ENCODE measurements at places on chromosomes 3 and 15.

GRCh38 chr15:89136818-89137772 lies 48.8 kb downstream of the ABHD2 start:
- no peaks in the 10 kb centered on the region for H3K4me1 ChIP-seq
- no peak for DNase-seq
- no peak overlapping the region for H3K4me3 ChIP-seq
- peaks cover 3% of the 10 kb centered on the region for H3K36me3 ChIP-seq
- no peak overlapping the region for H3K27ac ChIP-seq
- no peaks in the 10 kb centered on the region for H3K27me3 ChIP-seq

- no peaks in the 10 kb centered on the region for H3K36me3 ChIP-seq
- no peak for DNase-seq
- peaks cover 3% of the 10 kb centered on the region for H3K27me3 ChIP-seq
- no peak overlapping the region for H3K4me3 ChIP-seq
- no peaks in the 10 kb centered on the region for H3K4me1 ChIP-seq
- H3K27ac ChIP-seq = no peak overlapping the region
These were observed 51.7 kb downstream of the SCN11A start for GRCh38 chr3:39000008-39000450.

DNA sequence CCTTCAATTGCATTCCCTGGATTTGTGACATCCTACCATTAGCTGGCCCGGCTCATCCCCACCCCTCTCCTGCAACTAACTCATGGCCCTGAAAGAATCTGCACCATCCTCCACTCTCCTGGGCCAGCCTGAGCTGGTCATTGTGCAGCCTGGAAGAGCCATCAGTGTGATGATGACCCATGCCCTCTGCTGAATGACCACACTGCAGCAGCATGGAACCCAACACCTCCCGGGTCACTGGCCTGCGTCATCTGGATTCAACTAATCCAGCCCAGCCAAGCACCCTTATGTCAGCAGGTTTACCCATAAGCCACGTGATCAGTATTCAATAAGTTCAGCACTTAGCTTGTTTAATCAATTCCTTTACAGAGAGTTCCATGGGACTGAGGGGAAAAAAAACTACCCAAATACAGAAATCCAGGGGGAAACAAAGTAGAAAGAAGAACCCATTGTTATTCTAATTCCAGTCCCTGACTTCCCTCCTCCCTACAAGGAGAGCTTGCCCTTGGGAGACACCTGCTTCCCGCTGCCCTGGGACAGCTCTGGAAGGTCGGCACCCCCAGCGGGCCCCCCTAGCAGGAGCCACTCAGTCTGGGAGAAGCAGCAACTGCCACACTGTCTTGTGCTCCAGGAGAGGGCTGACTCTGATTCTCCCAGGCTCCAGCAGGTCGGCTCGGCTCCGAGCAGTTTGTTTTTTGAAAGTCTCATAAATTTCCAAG lies 309.1 kb upstream of the TLE3 start:
- DNase-seq = no peak
- H3K4me1 ChIP-seq = peaks cover 4% of the 10 kb centered on the region
- no peaks in the 10 kb centered on the region for H3K36me3 ChIP-seq
- H3K4me3 ChIP-seq = no peak overlapping the region
- H3K27me3 ChIP-seq = no peaks in the 10 kb centered on the region
- H3K27ac ChIP-seq = no peak overlapping the region

GRCh38 chr15:75921732-75922703 lies 18.3 kb downstream of the FBXO22 start:
- peak; percentile 35 for DNase-seq
- no peak overlapping the region for H3K27ac ChIP-seq
- no peak overlapping the region for H3K4me3 ChIP-seq
- no peaks in the 10 kb centered on the region for H3K27me3 ChIP-seq

DNA sequence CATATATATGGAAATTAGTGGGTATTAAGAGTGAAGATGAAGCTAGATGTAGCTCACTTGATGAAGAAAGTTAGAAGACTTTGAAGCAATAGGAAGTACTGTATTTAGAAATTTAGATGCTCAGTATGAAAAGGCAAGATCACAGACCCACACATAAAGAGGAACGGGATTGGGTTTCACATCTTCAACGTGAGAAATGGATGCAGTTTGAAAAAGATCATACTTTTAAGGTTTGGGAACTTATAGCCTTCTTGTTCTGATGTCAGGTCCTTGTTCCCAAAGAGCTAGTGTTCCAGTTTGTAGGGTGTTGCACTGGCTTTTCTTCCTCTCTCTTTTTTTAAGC lies 16.7 kb downstream of the AP3S2 start:
- H3K27ac ChIP-seq = no peak overlapping the region
- DNase-seq = no peak
- H3K36me3 ChIP-seq = peaks cover 29% of the 10 kb centered on the region
- no peaks in the 10 kb centered on the region for H3K27me3 ChIP-seq
- H3K4me1 ChIP-seq = peaks cover 10% of the 10 kb centered on the region

Data from DND-41 (cell line).